ENCODE measurements at places on chromosomes 4 and X.

GRCh38 chr4:166426300-166426863, 553.3 kb downstream of the TLL1 start:
- DNase-seq, result no peak

GRCh38 chr4:63105839-63106238, 1303.4 kb downstream of the TECRL start:
- no peak for DNase-seq

GRCh38 chrX:107482046-107482445, 32.6 kb downstream of the FRMPD3 start:
- DNase-seq, result no peak

GRCh38 chr4:34365946-34366345, 1878.4 kb downstream of the ARAP2 start:
- DNase-seq, result no peak

DNA sequence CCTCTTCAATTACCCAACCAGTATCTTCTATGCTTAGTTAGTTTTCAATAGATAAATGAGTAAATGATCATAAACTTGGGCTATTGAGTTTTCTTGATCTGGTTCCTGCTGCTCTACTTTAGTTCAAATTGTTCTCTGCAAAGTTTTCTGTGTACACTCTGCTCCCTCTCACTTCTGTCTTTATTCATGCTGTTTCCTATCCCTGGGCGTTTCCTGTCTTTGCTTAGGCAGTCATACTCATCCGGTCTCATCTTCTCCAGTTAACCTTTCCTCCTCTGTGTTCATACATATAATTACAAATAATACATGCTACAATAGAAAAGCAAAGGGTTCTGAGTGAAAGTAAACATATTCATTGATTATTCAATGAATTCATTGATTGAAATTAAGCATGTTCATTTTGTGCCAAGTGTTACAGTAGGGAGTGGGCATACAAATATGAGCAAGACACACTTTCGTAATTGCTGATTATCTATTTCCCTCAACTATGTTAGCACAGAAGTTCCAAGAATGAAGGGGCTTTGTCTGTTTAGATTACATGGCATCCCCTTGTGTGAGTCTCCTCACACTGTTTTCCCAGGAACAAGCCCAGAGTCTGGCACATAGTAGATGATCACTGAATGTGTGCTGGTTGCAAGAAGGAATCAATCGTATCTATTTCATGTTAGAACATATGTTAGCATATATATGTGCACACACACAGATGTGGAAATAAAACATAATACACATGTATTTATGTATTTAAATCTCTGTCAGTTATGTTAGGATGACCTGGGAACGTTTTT, 1.1 kb downstream of the RAB39B start:
- DNase-seq, result peak; percentile 33

GRCh38 chr4:38769441-38769840, 13.3 kb downstream of the TLR10 start:
- no peak for DNase-seq

DNA sequence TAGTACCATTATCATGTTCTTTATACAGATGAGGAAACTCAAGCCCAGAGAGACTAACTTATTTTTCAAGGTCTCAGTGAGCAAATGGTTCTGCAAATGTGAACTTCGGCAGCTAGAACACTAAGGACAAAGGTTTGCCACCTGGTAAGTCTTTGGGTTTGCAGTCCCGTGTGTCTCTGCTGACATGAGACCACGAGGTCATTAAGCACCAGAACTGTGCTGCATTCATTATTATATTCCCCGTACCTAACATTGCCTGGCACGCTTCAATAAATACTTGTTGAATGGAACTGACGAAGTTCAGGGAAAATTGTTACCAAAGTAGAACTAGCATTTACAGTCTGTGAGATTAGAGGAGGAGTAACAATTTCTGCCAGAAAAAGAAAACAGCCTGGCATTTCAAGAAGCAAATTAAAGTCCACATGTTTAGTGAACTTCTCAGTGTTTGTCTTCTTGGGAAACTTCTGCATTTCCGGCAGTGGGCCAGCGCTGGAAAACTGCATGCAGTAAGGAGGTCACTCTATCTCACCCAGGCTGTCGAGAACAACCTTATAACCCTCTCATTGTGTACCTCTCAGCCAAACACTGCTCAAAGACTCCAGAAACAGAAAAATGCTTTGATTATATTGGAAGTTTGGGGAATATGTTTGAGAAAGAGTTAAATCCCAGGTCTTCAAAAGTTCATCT, 67.4 kb upstream of the CPEB2 start:
- DNase-seq, result no peak

DNA sequence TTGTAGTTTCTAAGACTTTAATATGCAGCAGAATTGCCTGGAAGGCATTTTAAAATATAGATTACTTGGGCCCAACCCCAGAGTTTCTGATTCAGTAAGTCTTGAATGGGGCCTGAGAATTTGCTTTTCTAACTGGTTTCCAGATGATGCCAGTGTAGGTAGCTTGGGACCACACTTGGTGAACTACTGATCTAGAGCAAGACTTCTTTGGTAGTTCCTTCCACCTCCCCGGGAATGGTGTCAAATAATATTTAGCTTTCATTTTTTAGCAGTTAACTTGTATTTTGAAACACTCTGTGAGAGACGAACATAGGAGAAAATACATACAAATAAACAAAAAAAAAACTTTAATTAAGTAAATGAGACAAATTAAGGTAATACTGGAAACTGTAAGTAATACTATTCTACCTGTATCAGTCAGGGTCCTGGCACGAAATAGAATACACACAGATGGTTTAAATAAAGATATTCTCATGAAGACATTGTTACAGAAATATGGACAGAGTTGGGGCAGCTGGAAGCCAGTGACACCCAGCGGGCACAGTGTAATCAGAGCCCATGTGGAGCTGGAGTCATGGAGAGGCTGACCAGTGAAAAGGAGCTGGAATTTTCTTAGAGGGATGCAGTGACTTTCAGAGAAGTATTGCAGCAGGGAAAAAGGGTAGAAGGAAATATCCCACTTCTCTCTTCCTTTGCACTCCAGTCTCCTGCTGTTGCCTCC, 905.7 kb downstream of the CCSER1 start:
- no peak for DNase-seq

DNA sequence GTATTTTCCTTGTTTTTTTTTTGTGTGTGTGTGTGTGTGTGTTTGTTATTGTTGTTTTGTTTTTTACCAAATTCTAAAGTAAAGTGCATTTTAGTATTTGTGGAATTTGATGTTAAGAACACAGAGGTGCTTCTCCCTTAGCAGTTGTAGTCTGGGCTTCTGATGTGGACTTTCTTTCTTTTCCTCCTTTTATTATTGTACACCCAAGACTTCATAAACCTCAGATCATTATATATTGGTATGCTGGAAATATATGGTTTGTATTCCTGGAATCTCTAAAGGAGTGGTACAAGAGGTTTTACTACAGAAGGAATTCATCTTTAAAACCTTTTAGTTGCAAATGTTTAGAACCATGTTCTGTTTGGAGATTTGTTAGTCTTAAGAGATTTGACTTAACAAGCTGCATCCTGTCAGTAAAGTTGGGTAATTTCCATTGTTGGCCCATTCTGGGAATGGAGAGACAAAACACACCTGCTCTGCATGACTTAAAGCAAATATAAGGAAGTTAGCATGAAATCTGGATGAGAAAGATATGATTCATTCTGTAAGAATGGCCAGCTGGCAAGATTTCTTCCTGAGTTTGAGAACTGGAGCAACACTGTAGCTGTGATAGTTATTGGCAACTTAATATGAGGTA, 64.0 kb downstream of the SMAD1 start:
- DNase-seq, result no peak

DNA sequence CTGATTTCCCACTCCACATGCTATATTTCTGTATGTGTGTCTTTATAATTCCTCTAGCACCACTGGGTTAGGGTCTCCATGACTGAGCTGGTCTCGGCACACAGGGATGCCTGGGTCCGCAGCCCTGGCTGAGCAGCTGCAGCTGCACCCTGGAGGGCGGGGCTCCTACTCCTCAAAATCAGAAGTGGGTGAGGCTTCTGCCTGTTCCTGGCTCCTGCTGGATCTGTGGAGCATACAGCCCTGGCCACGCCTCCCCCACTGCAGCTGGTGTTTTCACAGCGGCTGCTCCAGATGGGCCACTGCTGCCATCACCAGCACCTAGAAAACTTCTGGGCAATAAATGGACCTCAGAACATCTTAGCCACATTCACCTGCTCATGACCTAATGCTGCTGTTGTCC, 30.9 kb downstream of the SPCS3 start:
- no peak for DNase-seq

DNA sequence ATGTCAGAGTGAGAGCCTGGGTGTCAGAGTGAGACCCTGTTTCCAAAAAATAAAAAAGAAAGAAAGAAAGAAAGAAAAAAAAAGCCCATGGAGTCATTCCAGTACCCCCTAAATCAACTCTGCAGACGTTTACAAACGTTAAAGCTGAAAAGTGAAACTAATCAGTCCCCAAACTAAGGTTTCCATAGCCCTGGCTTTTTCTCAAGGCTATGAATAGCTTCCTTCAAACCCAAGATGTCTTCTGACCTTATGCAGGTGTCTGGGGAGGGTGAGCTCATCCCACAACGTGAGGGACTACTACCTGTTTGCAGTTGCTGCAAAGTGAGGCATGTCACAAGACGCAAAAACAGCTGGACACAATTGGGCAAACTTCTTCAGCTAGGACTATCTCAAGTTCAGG, 144.0 kb downstream of the SH3KBP1 start:
- peak; percentile 35 for DNase-seq

- DNase-seq, result no peak
Observed at GRCh38 chr4:112377594-112378242, 80.5 kb downstream of the ALPK1 start.

- DNase-seq, result no peak
Observed at GRCh38 chr4:111943796-111944203, 201.5 kb upstream of the FAM241A start.

DNA sequence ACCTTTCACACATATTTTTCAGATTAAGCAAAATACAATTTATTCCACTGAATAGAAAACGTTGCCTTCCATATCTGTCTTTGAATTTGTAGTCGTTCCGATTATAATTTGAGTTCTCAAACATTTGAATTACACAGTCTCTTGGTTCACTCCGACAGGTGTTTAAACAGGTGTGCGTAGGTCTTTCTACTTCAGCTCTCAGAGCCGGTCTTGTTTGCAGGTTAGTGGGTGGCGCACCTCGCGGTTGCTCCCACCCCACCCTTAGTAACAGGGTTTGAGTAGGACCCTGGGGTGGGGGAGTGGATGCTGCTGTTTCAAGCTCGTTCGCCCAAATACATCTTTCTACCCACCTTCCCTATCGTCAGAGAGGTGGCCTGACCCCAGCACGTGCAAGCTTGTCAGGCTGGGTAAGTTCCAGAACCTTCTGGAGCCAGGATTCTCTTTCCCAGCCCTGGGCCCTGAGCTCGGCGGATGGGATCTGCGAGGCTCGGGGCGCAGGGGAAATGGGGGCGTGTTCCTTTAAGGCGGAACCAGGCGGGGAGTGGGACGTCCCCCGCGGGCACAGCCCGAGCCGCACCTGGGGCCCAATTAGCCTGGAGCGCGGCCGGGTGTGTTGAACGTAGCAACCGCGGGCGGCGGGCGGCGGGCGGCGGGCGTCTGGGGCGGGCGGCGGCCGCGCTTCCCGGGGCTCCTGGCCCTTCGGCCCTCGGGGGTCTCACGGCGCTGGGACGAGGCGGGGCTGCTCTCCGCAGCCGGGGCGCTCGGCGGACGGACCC, at the start of gene FAM149A:
Gene FAM149A, plus strand, starts transcription at position 591 of the 776 bp plus-strand sequence.
- DNase-seq, result peak; percentile 10

DNA sequence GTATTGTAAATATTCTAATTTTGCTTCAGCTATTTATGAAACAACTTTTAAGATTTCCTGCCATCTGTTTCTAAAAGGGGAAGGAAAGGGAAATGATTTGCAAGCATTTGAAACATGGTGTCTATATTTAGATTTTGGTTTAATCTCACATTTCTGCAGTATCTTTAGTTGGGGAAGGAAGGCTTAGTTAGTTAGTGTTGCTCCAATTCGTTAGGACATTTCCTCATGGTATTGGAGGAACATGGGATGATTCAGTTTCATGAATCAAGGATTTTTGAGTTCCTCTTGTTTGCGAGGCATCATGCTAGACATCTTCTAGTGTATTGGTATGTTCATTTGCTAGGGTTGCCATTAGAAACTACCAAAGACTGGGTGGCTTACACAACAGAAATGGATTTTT, 20.5 kb upstream of the TMEM192 start:
- DNase-seq, result no peak

DNA sequence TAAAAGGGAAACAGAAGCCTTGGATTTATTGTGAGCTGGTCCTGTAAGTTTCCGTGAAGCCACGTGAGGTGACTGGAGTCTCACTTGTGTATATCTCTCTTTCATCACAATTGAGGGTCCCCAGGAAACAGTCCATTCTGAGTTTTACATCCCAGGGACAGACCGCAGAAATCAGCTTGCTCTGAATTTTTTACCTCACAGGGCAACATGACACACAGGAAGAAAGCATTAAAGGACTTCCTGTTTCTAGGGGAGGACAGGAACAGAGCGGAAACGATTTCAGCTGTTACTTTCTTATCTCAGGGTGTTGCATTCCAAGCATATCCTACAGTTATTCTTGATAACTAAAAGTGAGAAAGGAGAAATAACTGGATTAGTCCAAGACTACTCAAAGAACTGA, 553.5 kb downstream of the TRAM1L1 start:
- DNase-seq, result peak; percentile 5

GRCh38 chr4:128462103-128462783, 174.6 kb upstream of the PGRMC2 start:
- no peak for DNase-seq

DNA sequence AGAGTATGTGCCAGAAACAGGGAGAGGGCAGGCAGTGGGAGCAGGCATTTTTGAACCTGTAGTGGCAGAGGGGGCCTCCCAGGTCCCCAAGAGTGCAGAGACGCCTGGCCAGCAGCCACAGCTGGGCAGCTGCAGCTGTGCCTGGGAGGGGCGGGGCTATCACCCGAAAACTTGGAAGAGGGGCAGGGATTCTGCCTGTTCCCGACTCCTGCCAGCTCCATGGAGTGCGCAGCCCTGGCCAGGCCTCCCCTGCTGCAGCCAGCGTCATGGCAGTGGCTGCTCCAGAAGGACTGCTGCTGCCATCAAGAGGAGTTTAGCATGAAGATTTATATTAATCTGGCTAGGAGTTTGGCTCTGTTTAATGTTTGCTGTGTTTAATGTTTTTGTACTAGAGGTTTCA, 532.1 kb upstream of the PITX2 start:
- DNase-seq, result no peak

DNA sequence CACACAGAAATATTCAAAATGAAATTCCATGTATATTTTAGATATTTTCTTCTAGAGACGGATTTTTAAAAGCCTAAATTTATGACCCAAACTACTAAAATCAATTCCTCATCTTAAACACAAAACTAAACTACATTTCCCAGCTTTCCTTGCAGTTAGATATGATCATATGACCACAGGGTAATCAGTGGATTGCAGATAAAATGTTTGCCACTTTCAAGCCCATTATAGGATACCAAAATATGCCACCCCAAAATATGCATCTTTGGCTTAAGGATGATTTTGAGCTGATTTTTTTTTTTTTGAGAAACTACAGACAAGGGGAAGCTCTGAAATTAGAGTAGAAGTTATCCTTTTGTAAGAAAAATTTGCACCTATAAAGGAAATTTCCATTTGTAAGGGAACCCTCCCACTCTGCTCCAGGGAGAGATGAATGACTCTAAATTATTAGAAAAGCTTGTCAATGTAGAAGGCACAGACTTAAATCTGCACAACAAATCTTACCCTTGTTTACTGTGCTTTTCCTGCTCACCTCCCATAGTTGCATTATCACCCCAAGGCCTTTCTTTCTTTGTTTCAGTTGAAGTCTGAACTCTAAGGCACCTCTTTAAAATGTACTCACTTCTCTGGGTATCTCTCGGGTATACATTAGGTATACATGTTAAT, 503.0 kb downstream of the PDHA2 start:
- no peak for DNase-seq

- peak; percentile 6 for DNase-seq
Observed at GRCh38 chr4:102687982-102688433, 72.8 kb downstream of the MANBA start.

- DNase-seq, result no peak
Observed at GRCh38 chr4:102663073-102663472, 97.7 kb downstream of the MANBA start.
